ENCODE measurements at places on chromosomes 5 and 9.

DNA sequence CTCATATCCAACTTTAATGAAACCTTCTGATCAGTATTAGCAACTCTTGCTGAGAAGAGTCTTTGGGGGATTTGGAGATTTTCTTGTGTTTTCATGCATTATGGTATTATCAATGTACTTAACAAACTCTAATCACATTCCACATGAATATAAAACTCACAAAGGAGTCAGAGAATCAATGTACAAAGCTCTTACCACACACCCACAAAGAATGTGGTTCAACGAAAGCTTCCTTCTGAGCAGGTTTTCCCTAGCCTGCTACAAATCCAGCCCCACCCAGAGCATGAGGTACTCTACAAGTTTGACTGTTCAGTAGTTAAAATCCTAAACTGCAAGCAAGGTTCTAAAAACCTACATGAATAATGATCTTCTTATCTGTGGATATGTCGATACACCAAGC, 210.1 kb downstream of the TARS1 start:
- no peak for DNase-seq

DNA sequence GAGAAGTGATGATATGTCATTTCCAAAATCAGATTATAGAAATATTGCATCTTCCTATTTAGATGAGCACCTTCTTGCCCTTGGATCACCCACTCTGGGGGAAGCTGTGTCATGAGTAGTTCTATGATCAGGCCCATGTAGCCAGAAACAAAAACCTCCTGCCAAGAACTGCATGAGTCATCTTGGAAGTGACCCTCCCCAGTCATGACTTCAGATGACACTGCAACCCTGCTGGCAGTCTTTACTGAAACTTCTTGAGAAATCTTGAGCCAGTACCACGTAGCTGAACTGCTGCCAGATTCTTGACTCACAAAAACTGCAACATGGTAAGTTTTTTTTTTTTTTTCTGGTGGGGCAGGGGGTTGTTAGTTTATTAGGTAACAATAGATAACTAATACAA, 439.6 kb upstream of the PTGER4 start:
- no peak for DNase-seq

- no peak for DNase-seq
Observed at GRCh38 chr5:96875791-96876291, 459 bp upstream of the ERAP2 start.

DNA sequence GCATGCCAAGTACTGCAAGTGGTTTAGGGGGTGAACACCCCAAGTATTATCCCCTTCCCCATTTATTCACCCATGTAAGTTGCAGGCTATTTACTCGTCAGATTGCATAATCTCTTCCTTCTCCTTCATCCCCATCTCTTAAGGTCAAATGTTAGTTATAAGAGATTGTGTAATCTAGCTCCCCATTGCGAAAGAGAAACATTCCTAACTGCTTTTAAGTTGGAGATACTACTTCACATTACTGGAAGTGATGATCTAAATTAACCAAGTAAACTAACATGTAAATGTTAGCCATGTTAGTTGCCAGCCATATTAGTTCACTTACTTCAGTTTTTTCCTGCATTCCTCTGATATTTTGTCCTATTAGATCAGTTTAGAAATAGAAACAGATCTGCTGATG, 262.3 kb downstream of the TAF11L14 start:
- DNase-seq, result no peak

- no peak for DNase-seq
Observed at GRCh38 chr9:134693011-134693410, 51.4 kb downstream of the COL5A1 start.

DNA sequence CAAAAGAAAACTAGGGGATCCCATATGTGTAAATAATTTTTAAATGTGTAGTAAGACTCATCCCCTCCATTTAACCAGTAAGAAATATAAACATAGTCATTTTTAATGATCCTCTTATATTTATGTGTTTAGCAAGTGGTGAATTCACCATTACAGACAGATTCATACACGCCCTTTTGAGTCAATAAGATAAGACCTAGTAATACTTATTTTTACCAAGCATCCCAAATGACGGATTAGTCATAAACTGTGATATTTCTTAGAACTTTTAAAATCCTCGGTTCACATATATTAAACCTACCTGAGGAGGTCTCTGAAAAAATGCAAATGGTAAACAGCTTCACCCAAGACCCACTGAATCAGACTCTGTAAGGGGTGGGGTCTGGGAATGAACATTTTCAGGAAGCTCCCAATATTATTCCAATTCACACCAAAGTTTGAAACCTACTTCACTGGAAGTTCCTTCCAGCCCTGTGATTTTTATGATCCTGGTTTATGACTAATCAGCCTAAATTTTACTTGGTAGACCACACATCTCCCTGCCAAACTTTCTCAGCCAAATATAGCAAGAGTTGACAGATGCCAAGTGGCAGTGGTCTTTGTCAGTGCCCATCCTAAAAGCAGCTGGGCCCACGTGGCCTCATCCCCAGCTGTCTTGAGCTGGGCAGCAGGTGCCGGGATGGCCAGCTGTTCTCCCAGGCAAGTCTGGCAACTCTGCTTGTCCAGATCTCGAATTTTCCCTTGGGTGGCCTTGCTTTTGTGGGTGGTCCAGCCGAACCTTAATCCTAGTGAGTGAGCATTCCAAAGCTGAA, 559.0 kb upstream of the RGMB start:
- no peak for DNase-seq

- DNase-seq, result no peak
Observed at GRCh38 chr5:137492331-137492730, 6.8 kb downstream of the SPOCK1 start.

DNA sequence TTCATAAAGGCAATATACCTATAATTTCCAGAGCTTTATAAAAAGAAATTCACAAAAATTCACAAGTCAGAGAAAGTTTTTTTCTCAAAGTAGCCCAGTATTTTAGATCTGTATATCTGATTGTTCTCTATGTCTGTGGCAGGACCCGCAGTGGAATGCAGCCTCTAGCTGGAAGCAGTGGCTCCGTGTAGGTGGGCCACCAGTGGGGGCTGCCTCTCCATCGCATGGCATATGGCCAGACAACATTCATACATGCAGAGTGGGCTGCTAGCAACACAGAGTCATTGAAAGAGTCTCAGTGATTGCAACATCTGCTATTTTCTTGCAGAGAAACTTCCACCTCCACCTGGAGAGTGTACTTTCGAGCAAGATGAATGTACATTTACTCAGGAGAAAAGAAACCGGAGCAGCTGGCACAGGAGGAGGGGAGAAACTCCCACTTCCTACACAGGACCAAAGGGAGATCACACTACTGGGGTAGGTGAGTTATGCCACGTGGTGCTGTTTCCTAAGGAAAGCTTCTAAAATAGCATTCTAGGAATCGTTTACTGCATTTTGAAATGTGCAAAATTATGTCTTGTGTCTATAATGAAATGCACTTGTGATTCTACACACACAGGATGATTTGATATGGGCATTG, 88.5 kb upstream of the SMC5 start:
- no peak for DNase-seq

DNA sequence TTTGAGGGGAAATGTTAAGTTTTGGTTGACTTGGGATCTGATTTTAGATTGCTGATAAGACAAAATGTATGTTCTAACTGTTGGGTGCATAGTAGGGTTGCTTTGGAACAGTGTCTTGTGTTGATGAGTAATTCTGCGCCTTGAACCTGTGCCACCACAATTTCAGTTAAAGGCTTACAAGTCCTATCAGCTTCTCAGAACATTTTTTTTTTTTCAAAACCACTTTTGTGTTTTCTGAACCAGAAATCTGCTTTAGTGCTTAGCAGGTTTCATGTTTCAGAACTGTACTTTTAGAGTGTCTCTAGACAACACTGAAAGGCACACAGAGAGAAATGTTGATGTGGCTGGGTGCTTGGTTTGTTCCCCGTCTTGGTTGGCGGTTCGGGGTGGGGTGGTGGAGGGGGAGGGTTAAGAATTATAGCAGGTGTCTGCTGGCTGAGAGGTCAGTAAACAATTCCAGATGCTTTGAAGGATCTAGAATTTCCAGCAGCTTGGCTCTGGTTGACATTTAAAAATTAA, 84.6 kb downstream of the ANKRD55 start:
- DNase-seq, result no peak

GRCh38 chr5:15008476-15008875, 136.9 kb upstream of the ANKH start:
- DNase-seq, result no peak

GRCh38 chr5:112279082-112279481, 140.0 kb downstream of the EPB41L4A start:
- no peak for DNase-seq

GRCh38 chr5:73862796-73863195, 236.8 kb downstream of the ARHGEF28 start:
- no peak for DNase-seq

GRCh38 chr5:173765029-173765644, 123.0 kb upstream of the CPEB4 start:
- no peak for DNase-seq

- DNase-seq, result no peak
Observed at GRCh38 chr5:38667499-38667776, 111.0 kb upstream of the LIFR start.

DNA sequence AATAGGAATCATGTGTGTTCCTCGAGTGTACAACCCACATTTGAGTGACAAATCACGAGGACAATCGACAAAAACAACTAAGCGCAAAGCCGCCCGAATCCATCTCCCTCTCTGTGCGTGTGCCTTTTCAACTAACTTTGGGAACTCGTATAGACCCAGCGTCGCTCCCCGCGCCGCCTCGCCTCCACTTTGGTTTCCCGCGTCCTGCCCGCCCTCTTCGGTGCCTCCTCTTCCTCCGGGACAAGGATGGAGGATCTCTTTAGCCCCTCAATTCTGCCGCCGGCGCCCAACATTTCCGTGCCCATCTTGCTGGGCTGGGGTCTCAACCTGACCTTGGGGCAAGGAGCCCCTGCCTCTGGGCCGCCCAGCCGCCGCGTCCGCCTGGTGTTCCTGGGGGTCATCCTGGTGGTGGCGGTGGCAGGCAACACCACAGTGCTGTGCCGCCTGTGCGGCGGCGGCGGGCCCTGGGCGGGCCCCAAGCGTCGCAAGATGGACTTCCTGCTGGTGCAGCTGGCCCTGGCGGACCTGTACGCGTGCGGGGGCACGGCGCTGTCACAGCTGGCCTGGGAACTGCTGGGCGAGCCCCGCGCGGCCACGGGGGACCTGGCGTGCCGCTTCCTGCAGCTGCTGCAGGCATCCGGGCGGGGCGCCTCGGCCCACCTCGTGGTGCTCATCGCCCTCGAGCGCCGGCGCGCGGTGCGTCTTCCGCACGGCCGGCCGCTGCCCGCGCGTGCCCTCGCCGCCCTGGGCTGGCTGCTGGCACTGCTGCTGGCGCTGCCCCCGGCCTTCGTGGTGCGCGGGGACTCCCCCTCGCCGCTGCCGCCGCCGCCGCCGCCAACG, at the start of gene GPR150:
TSS of gene GPR150 (plus strand) at position 58 of the 840 bp plus-strand sequence. CDS start at position 247, 189 bp downstream.
- DNase-seq, result peak; percentile 22

GRCh38 chr9:128909859-128910258, 10.9 kb upstream of the PHYHD1 start:
- no peak for DNase-seq

- DNase-seq, result no peak
Observed at GRCh38 chr5:173187054-173187743, 42.9 kb downstream of the BNIP1 start.

DNA sequence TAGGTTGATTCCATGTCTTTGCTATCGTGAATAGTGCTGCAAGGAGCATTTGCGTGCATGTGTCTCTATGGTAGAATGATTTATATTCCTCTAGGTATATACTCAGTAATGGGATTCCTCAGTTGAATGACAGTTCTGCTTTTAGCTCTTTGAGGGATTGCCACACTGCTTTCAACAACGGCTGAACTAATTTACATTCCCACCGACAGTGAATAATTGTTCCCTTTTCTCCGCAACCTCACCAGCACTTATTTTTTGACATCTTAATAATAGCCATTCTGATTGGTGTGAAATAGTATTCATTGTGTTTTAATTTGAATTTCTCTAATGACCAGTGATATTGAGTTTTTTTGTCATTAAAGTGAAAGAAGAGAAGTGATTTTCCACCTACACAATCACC, 18.5 kb downstream of the IFNA5 start:
- DNase-seq, result no peak

DNA sequence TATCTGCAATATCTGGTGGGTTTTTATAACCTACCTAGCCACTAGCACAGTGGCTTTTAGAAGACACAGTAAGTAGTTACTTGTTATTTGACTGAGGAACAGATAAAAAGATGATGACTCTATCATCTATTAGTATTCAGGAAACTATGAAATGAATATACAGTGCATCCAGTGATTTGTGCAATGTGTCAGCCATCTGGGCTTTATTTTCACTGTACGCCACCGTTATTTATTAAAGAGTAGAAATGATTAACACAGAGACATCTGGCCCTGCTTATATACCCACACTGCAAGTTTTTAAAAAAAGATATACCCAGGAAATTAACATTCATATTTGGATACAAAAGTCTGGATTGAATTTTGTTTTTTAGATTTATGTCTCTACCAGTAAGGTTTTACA, 408.4 kb downstream of the PDE4D start:
- DNase-seq, result no peak

GRCh38 chr5:130400091-130400490, 495.8 kb downstream of the CHSY3 start:
- DNase-seq, result no peak

GRCh38 chr5:102341681-102342288, 45.7 kb upstream of the SLCO4C1 start:
- no peak for DNase-seq

GRCh38 chr9:121725008-121725775, 73.8 kb downstream of the DAB2IP start:
- peak; percentile 89 for DNase-seq

DNA sequence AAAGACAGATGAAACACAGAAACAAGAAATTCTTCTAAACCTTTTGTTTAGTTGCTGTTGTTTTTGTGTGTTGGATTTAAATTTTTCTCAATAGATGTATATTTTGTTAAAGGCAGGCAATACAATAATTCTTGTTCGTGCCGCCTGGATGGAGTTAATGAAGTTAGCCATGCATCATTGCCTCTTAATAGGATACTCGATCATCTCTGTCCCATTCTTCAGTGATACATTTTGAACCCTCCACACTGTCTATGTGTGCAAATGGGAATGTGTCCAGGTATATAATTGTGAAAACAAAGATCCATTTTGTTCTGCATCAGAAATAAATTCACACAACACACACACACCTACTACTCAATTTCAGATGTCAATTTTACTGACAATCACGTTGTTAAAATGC, 186.6 kb upstream of the ADAMTS16 start:
- DNase-seq, result no peak

DNA sequence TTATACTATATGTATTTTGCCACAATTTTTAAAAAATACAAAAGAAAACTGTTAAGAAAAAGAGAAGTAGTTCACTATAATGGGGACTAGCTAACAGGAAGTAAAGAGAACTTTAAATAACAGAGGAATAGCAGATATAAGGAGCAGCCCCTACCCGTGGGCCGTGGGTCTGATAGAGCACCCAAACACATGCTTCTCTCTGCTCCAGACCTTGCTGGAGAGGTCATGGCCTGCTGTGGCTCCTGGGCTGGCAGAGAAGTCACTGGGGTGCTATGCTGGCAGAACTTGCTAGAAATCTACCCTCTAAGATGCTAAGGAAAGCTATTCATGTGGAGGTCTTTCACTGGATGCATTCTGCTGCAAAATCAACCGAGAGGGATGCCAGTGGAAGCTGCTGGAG, 10.0 kb upstream of the TNFAIP8 start:
- no peak for DNase-seq
